LHCN-M2 (cell line): ENCODE measurements at places on chromosomes 13 and 19. TPM values are rescaled to one million over a fixed set of nuclear protein-coding genes. Genes with fewer than 3 reads are reported as not detected.

GRCh38 chr13:44519642-44520041 lies 56.5 kb downstream of the TSC22D1 start:
- no peak for DNase-seq

DNA sequence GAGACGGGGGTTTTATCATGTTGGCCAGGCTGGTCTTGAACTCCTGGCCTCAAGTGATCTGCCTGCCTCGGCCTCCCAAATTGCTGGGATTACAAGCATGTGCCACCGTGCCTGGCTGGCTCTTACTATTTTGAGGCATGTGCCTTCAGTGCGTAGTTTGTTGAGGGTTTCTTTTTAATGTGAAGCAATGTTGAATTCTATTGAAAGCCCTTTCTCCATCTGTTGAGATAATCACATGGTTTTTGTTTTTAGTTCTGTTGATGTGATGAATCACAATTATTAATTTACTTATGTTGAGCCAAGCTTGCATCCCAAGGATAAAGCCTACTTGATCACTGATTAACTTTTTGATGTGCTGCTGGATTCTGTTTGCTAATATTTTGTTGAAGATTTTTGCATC lies 290.9 kb downstream of the KCNRG start:
- DNase-seq = no peak

- no peak for DNase-seq
These were observed 60.9 kb downstream of the PEX11G start for GRCh38 chr19:7427944-7428343.

DNA sequence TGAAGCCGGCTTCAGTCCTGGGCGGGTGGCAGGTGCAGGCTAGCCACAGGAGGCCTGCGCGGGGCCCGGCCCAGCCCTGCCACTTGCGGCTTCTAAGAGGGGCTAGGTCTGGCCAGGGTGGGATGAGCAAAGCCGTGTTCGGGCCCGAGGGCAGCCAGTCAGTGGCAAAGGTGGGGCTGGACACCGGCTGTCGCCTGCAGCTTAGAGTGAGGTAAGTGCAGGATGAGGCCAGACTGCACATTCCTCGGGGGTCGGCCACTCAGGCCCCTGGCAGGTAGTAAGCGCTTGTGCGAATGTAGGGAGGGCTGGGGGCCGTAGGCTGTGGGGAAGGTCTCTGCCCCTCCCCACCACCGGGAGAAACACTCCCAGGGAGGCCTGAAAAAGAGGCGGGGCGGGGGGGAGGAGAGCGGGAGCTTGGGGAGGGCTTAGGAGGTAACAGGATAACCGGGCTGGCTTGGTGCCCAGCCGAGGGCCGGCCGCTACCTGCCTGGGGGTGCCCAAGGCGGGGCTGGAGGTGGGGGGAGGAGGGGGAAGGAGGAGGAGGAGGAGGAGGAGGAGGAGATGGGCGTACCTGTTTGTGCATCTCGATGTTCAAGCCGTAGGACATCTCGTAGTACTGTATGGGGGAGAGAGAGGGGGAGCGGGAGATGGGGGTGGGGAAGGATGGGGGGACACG lies 6.4 kb downstream of the TLE5 start:
- DNase-seq = no peak

GRCh38 chr13:49858178-49858856 lies 65.8 kb upstream of the KPNA3 start:
- peak; percentile 94 for DNase-seq

DNA sequence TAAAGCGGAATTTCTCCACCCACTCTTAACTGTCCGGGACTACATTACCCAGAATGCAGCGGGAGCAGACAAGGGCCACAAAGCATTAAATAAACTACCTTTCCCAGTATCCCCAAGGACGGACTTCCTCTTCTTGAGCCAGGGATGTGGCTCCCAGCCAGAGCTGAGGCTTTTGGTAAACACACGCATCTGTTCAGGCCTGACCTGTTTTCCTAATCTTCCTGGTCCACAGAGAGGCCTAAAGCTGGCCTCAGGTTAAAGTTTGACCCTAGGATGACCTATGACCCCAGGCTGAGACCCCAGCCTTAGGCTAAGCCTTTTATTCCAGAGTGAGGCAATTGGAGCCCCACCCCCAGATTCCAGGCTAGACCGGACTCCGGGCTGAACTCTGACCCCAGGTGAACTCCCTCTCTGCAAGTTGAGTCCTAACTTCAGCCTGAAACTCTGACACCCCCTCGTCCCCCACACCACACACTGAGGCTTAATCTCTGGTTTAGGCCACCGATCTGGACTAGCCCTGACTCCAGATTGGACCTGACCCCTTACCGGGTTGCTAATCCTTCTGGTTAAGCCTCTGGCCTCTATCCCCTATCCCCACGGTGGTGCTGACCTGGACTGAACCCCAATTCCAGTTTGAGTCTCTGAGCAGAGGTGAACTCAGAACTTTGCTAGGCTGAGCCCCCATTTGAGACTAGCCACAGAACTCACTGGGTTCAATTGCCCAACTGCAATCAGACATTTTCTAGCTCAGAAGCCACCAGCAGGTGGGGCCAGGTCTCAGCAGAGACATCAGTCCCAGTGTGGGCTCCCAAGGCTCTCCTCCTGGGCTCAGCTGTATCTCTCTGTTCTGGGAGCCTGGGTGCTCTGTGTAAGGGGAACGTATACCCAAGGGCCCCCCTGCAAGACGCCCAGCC lies 750 bp upstream of the GPR108 start:
- peak; percentile 74 for DNase-seq

GRCh38 chr19:44051650-44052402 lies at the start of gene ZNF223:
Gene ZNF223, plus strand, starts transcription at chr19:44052036. Its CDS starts 3,141 bp downstream, at chr19:44055177.
- peak; percentile 93 for DNase-seq

DNA sequence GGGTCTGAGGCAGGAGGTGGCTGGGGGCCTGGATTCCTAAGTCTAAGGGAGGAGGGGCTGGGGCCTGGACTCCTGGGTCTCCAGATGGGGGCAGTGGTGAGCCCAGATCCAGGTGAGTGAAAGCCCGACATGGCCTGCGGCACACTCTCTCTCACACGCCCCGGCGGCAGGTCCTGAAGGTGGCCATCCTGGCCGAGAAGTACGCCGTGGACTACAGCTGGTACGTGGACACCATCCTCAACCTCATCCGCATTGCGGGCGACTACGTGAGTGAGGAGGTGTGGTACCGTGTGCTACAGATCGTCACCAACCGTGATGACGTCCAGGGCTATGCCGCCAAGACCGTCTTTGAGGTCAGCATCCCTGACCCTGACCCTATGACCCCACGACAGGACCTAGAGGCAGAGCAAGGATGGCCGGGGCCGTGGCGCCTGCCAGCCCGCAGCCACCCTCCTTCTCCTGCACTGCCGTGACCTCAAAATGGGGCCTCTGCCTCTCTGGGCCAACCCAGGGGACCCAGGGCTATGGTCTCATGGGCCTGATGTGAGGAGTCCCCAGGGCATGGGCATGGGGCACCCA lies 13.2 kb downstream of the FUZ start:
- DNase-seq = no peak

- DNase-seq = no peak
These were observed 583 bp downstream of the AKAP8L start for GRCh38 chr19:15418231-15418578.

DNA sequence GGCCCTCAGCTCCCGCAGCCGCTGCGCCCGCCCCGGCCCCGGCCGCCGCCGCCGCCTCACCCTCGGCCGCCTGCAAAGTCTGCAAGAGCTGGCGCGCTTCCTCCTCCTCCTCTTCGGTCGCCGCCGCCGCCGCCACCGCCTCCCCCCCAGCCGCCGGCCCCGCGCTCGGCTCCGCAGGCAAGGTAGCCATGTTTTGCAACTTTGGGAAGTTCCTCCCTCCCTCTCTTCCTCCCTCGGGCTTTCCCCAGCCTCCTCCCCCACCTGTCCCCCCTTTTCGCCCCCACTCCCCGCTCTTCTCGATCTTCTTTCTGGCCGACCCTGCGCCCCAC lies 433 bp downstream of the SIX5 start:
- peak; percentile 45 for DNase-seq

- no peak for DNase-seq
These were observed 12.3 kb upstream of the SOX1 start for GRCh38 chr13:112054616-112055015.

- DNase-seq = no peak
These were observed 3.6 kb downstream of the GPR4 start for GRCh38 chr19:45598267-45599001.

- no peak for DNase-seq
These were observed 10.1 kb downstream of the KASH5 start for GRCh38 chr19:49398001-49398615.

DNA sequence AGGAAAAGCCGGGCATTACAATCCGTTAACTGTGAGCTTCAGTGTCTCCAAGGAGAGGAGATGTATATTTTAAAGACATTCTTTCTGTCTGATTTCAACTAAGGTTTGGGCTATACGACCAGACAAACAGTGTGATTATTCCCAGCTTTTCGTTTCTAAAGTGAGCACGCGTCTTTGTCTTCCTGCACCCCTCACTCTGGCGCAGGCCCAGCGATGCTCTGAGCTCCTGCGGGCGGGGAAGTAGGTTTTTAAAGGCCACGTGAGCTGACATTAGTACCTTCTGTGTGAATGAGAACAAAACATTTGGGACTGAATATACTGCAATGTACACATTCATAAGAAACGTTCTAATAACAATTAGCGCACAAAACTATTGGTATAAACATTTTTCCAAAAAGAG lies 15.3 kb upstream of the RANBP3 start:
- no peak for DNase-seq

GRCh38 chr19:44865196-44865767 lies 19.2 kb downstream of the NECTIN2 start:
- DNase-seq = no peak

GRCh38 chr19:6475321-6476108 lies 6.1 kb downstream of the DENND1C start:
- DNase-seq = no peak

DNA sequence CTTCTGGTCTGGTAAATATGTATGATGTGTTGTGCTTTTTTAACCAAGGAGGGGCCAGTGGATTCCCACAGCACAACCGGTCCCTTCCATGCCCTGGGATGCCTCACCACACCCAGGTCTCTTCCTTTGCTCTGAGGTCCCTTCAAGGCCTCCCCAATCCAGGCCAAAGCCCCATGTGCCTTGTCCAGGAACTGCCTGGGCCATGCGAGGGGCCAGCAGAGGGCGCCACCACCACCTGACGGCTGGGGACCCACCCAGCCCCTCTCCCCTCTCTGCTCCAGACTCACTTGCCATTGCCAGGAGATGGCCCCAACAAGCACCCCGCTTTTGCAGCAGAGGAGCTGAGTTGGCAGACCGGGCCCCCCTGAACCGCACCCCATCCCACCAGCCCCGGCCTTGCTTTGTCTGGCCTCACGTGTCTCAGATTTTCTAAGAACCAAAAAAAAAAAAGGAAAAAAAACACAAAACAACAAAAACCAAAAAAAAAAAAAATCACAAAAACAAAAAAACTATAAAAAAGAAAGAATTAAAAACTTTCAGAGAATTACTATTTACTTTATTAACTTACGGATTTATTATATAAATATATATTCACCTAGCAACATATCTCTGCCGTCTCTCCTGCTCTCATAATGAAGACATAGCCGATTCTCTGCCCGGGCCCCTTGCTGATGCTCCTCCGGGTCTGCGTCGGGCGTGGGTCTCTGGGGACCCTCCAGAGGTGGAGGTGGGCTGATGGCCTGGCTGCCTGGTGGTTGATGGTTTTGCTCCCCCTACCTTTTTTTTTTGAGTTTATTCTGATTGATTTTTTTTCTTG lies 14.4 kb downstream of the CAPN12 start:
- peak; percentile 46 for DNase-seq

The TBC1D4 gene
- total RNA-seq = 7.4 and 11.5 TPM in 2 replicates

The ZNF547 gene
- 3.5 and 5.2 TPM in 2 replicates for total RNA-seq

The FAM174C gene
- 51.8 and 64.4 TPM in 2 replicates for total RNA-seq

The GSX1 gene
- not detected in 2 replicates for total RNA-seq

The ZNF577 gene
- 4.6 and 6.6 TPM in 2 replicates for total RNA-seq

The PDS5B gene
- total RNA-seq = 14.1 and 19.9 TPM in 2 replicates

The NANOS3 gene
- total RNA-seq = not detected in 2 replicates

The NECTIN2 gene
- 68.4 and 79.6 TPM in 2 replicates for total RNA-seq

The CYP4F22 gene
- not detected in 2 replicates for total RNA-seq

The PSPN gene
- total RNA-seq = 0.69 and 0.90 TPM in 2 replicates

The C19orf67 gene
- not detected in 2 replicates for total RNA-seq
